ENCODE measurements at places on chromosomes 2 and 18.

DNA sequence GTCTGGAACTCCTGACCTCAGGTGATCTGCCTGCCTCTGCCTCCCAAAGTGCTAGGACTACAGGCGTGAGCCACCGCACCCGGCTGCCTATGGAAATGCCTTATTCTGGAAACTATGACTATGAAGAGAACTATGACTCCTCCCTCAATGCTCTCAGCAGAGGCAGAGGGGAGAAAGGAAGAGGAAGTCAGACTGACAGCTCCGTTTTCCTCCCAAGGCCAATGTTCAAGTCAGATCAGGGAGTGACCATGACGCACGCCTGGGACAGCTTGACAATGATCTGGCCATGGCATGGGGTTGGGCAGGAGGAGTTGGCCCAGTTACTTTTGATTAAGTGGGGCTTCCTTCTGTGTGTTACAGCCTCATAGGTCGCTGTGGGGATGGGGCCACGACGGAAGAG is 44.3 kb upstream of the MRPL33 start:
- peak; percentile 44 for DNase-seq

DNA sequence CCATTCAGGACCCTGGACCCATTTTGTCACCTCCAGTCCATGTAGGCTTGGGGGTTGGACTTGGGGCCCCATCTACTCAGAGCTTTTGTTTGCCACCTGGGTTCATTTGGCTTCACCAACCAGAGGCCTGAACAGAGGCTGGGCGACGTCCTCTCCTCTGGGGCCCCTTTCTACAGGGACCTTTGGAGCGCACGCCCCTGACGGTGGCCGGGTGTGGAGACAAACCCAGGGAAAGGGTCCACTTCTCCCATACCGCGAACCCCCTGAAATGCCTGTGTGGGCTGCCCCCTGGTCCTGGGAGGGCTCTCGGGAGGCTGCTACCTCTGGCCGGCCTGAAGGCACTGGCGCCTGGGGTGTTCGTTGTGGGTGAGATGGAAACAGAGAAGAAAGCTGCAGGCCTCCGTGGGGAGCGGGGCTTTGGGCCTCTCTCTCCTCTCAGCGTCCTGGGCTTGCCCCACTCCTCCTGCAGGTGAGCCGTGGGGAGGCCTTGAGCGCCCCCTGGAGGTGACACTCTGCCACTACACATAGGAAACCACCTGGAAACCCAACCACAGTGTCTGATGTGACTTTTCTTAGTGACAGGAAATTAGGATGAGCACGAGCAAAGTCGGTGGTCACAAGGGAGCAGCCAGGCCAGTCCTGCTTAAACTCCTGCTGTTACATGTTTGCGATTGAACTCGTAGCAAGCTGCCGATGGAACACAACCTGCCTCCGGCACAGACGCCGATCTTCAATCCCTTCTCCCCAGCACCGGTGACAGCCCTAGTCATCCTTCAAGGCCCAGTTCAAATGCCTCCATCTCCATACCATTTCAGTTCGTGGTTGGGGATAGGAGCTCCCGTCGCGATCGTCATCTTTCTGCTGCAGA is 12.0 kb upstream of the NTSR2 start:
- peak; percentile 52 for DNase-seq

DNA sequence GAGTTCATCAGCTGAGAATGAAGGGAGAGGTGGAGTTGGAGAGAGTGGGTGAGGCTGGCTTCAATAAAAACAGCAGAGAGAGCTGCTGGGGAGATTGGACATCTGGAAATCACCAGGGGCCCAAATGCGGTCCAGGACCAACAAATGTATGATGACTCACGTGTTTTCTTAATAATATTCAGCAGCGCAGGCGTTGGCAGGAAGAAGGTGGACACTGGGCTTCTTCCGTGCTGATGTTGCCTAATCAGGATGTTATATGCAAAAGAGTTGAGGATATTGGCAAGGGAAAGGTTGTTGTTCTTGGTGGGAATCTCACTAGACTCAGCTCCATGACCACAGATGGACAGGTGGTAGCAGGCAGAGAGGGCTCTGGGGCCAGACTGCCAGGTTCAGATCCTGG is 12.8 kb upstream of the PLA2R1 start:
- no peak for DNase-seq

DNA sequence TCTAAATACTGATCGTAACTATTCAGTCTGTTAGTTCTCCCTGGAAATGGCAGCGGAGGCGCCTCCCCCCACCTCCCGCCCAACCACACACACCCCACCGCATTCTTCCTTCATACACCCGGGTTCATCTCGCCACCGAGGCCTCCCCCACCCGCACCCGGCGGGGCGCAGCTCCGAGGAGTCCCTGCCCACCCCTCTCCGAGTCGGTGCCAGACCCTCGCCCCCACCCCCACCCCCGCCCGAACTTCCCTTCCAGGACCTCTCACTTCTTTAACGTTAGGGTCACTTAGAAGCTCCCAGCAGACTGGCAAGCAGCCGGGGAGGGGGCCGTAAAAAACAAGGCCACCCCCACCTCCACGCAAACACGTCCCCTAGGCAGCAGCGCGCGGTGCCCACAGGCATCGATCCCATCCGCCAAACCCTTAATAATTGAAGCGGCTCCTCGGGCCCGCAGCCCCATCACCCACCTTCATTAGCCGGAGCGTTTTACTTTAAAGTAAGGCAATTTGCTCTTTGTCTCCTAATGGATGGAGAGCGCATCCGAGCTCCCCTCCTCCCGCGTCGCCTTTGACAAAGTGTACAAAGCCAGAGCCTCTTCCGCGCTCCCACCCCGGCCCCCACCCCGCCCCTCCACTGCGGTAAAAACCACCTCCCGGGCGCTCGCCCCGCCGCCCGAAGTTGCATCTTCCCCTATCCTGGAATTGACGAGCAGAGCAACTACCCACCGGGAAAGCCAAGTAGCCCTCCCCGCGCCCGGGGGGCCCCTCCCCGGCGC is 624 bp downstream of the ZNF516 start:
- no peak for DNase-seq

DNA sequence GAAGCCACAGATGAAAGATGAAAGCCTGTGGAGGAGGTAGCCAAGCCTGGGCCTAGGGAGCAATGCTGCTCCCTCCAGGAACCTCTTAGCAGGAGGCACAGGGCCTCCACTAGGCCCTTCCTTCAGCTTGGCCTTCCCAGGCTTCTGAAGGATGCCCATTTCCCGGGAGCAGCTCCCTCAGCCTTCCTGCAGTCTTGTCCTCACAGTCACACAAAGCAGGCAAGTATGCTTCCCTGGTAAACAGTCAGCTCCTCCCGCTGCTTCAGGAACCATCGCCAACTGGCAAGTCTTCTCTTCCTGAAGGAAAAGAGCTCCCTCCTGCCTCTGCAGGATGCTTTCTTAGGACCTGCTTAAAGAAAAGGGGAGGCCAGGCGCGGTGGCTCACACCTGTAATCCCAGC is 53.2 kb downstream of the SMAD7 start:
- no peak for DNase-seq

GRCh38 chr2:71788186-71788525 is 334.8 kb downstream of the DYSF start:
- no peak for DNase-seq

DNA sequence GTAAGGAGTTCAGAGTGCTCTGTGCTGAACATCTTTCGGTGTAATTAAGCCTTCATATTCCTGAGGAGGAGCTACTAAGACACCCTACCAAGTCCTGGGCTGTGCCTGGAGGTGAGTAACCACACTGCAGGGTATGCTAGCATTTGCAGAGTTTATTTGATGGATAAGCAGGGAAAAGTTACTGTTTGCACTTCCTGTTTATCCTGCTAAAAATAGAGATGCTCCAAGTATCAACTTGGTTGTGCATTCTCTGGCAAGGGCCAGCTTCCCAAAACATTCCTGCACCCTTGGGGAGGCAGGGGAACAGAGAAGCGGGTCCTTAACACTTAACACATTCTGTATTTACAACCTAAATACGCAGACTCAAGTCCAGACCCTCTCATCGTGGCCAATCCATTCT is 49.8 kb downstream of the PARD6G start:
- no peak for DNase-seq

GRCh38 chr2:165067643-165068486 is 112.5 kb upstream of the SLC38A11 start:
- DNase-seq: no peak

GRCh38 chr2:145026456-145027455 is 506.8 kb upstream of the ZEB2 start:
- DNase-seq: no peak

DNA sequence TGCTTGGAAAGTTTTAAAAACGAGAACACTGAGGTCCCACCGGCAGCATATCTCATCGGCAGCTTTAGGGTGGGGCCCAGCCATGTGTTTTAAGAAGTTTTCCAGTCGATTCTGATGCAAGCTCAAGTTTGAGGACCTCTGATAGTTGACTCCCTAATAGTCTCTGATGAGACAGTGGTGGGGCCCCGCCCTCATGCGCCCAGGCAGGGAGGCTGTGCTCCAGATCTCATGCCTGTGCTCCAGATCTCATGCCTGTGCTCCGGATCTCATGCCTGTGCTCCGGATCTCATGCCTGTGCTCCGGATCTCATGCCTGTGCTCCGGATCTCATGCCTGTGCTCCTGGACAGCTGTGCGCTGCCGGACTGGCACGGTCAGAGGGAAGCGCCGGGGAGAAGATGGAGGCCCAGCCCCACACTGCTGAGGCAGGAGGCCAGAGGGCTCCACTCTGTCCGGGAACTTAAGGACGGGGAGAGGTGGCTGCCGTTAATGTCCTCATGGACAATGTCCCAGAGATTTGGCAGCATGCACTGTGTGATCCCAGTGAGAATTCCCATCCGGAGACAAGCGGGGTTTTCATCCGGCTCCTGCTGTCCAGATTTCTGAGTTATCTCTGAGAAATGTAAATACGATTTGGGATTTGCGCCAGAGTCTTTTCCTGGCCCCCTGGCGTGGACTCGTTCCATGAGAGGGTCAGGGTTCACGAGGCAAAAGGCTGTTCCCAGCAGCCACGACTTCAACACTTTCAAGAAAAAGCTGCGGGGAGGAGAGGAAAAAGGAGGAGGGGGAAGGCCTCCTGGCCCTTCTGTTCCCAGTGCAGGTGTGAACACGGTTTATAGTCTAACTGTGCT is 9.4 kb upstream of the COLEC11 start:
- DNase-seq: no peak

GRCh38 chr2:148282201-148282600 is 261.3 kb downstream of the MBD5 start:
- no peak for DNase-seq

- DNase-seq: no peak
Measured at GRCh38 chr2:44740678-44741077, 200.8 kb upstream of the SIX3 start.

DNA sequence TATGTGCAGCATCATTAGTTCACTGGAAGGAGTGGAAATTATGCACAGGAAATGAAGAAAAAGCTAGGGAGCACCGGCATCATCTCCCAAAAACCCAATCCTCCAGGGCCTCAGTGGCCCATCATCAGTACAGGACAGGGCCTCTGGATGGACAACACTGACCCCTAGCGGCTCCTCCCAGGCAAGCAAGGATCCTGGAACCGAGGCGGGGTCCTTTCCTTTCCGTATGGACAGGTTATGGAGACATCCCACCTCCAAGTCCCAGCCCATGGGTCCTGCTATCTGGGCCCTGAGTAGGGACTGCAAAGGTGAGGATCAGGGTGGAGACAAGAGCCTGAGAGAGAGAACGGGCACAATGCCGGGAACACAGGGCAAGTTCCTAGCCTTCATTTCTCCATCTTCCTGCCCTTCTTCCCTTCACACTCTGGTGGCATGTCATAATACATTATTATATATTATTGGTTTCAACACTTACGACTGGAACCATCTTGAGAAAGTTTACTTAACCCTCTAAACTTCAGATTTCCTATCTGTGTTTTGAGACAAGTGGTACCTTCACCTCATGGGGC is 68.2 kb downstream of the ZNF516 start:
- no peak for DNase-seq

DNA sequence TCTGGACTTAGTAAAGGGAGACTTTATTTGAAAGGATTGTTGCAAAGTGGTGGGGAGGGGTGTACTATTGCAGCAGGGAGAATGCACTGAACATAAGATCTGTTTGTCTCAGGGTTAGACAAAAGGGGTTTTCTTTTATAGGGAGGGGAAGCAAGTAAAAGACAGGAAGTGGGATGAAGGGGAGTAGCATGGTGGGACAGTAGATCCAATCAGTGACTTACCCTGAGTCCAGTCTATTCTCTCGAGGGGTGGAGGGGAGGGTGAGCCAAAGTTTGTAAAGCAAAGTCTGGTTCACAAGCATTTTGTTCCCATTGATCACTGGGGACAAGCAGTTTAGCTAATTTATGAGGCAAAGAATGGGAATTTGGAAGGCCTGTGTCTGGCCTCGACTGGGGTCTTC is 35.0 kb upstream of the CYP27C1 start:
- no peak for DNase-seq

DNA sequence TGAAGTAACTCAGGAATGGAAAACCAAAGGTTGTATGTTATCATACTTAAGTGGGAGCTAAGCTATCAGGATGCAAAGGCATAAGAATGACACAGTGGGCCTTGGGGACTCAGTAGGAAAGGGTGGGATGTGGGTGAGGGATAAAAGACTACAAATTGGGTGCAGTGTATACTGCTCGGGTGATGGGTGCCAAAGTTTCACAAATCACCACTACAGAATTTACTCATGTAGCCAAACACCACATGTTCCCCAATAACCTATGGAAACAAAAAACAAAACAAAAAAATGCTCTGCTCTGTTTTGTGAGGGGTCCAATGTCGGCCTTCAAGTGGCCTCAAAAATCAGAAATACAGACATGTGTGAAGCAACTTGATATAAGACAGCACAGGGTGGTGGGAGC is 8.9 kb upstream of the RNF144A start:
- no peak for DNase-seq

GRCh38 chr18:963276-963675 is 58.6 kb downstream of the ADCYAP1 start:
- DNase-seq: no peak

GRCh38 chr18:42459873-42460272 is 504.8 kb downstream of the PIK3C3 start:
- no peak for DNase-seq

DNA sequence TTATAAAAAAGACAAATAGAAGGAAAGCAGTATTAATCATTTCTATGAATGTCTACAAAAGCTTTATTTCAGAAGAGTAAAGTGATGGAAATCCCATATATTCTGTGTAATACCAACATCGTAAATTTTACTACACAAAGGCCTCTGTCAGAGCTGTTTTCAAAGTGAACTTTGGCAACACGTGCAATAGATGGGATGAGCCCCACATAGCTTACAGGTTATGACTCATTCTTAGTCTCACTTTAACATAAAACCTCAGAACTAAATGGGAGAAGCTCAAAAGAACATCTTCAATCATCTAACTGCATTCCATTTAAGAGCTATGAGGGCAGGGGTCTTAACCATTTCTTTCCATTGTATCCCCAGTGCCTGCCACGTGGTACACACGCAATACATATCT is 11.5 kb downstream of the VPS4B start:
- DNase-seq: no peak

GRCh38 chr2:10919771-10920621 is 8.3 kb downstream of the KCNF1 start:
- no peak for DNase-seq

- peak; percentile 39 for DNase-seq
Measured at GRCh38 chr2:70046534-70046933, 40.7 kb upstream of the PCBP1 start.

GRCh38 chr2:172909454-172909853 is 166.2 kb upstream of the MAP3K20 start:
- no peak for DNase-seq

Measured in CD4-positive, alpha-beta T cell treated with Interleukin-4 for 1 hour (primary cell).